ENCODE measurements at places on chromosomes 16 and 17. TPM values are rescaled to one million over a fixed set of nuclear protein-coding genes. Genes with fewer than 3 reads are reported as not detected.

Gene CNTNAP4
- total RNA-seq, result not detected

Gene MAPT
- 28.6 TPM for total RNA-seq

Gene HSD17B2
- not detected for total RNA-seq

Gene CD300A
- total RNA-seq, result 1.2 TPM

Gene HIGD1B
- total RNA-seq, result 18.3 TPM

Gene DNAI2
- not detected for total RNA-seq

Gene NOG
- total RNA-seq, result 0.41 TPM

Gene ZNF19
- 1.7 TPM for total RNA-seq

DNA sequence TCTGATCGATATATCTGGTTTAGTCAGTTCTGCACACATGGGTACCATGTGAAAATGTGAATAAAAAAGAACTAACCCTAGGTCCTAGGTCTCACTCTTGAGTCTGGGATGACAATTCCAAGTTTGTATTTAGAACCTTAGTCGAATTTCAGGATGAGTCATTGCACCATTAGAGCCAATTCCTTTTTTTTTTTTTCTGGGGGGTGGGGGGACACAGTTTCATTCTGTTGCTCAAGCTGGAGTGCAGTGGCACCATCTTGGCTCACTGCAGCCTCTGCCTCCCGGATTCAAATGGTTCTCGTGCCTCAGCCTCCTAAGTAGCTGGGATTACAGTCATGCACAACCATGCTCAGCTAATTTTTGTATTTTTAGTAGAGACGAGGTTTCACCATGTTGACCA lies 41.6 kb downstream of the SPAG9 start:
- no peak for DNase-seq

DNA sequence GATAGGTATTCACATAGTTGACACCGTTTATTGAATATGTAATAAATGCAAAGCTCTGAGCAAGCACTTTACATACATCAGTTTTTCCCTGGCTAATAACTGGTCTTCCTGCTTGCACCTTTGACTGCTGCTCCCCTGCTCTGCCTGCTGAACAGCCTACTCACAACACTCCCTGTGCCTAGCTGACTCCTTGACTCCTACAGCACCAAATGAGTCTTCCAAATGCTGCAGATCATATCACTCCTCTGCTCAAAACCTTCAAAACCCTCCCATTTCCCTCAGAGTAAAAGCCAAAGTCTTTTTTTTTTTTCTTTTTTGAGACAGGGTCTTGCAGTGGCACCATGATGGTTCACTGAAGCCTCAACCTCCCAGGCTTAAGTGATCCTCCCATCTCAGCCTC lies 18.5 kb downstream of the EFCAB3 start:
- DNase-seq, result no peak

DNA sequence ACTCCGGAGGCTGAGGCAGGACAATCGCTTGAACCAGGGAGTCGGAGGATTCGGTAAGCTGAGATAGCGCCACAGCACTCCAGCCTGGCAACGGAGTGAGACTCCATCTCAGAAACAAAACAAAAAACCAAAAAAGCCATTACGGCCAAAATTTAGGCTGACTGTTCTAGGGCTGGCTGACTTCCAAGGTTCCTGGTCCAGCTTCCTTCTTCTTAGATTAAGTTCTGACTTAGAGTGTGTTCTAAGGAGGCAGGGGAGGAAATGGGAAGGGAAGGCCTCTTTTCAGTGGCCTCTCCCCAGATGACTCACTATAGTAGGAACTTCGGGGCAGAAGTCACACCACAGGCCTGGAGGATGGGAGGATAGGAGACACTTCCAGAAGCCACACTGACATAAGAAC lies 27.7 kb upstream of the CLEC18B start:
- peak; percentile 63 for DNase-seq

DNA sequence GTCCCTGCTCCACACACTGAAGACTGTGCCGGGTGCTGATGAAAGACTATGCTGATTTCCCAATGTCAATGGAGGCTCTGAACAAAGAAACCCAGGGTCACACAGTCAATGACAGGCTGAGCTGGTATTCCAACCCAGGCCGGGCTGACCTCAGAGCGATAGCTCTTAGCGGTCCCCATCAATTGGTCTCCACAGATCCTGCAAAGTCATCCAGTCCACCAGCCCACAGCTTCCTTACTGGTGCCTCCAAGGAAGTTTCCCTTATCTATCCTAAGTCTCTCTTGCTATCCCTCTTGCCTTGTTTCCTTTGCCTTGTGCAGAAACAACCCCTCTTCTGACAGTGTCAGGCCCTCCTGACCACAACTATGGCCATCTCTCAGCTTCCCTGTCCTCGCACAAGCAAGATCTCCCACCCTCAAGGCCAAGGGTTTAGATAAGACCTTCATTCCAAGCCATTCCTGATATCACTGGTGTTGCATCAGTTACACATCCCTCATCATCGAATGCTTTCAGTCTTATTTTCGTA lies 52.7 kb upstream of the KSR1 start:
- DNase-seq, result no peak

DNA sequence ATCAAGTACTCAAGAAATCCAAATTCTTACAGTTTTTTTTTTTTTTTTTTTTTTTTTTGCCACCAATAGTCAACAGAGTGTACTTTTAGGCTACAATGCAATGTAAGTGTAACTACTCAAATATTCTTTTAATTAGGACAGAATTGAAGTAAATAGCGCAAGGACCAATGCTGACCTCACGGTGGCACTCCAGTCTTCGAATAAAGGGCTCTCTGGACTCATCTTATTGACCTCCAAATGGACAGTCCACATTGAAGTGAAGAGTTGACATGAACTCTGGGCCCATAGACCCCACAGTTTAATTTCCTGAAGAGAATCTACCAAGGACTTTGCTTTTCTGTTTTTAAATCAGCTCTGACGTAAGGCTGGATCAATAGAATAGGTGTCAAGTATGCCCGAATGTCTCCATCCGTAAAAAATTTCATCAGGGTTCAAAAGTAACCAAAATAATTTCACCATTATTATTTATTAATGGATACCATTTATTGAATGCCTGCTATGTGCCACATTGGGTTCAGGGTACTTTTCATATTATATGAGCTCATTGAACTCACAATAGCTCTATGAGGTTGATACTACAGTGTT lies 7.3 kb upstream of the DDX52 start:
- no peak for DNase-seq

DNA sequence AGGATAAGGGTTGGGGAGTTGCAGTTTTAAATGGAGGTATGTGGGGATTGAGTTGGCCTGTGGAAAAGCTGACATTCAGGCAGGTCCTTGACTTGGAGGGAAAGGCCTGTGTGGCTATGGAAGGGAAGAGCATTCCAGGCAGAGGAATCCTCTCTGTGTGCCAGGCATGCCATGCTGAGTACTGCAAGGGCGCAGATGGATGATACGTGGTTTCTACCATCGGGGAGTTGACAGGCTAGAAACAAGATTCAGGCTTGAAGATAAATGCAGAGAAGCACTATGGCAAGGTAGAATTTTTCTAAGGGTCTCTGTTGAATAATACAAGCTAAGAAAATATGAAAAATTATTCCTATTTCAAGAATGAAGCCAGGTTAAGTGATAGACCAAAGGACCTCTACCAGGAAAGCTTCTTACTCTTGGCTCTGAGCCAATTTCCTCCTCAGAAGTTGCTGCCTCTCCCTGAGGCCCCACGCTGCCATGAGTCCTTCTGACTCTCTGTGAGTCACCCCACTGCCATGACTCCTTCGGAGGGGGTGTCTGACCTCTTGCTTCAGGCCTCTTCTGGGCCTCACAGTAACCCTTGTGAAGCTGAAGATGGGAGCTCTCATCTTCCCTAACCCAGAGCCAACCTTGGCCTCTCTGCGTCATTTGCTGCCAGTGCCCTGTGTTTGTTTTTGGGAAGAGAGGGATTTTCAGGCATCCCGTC lies 75.8 kb downstream of the WNT3 start:
- no peak for DNase-seq

GRCh38 chr17:17839791-17840707 lies 3.3 kb upstream of the SREBF1 start:
- peak; percentile 90 for DNase-seq

GRCh38 chr17:20975566-20975965 lies 67.2 kb downstream of the USP22 start:
- DNase-seq, result no peak

GRCh38 chr16:67499106-67499505 lies 15.8 kb upstream of the AGRP start:
- DNase-seq, result peak; percentile 33

GRCh38 chr16:57285379-57285778 lies 907 bp upstream of the PLLP start:
- no peak for DNase-seq

DNA sequence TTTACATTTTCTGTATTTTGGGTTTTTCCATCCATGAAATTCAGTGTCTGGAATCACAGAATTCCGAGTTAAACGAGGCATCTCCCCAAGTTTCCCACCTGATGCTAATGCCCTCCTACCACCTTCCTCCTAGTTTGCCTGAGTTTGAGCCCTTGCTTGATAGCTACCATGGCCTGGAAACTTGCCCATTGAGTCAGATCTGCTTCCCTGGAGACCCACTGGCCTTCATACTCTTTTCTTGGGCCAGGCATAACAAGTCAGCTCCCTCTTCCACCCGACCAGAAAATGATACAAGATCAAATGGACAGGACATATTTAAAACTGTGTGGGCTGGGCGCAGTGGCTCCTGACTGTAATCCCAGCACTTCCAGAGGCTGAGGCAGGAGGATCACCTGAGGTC lies 10.2 kb downstream of the SETD1A start:
- DNase-seq, result no peak
